ENCODE measurements at places on chromosomes 7 and 10.

- no peak for DNase-seq
- no peak overlapping the region for H3K4me3 ChIP-seq
- no peaks in the 10 kb centered on the region for H3K27me3 ChIP-seq
Measured at GRCh38 chr7:2627258-2628129, 4.3 kb upstream of the TTYH3 start.

DNA sequence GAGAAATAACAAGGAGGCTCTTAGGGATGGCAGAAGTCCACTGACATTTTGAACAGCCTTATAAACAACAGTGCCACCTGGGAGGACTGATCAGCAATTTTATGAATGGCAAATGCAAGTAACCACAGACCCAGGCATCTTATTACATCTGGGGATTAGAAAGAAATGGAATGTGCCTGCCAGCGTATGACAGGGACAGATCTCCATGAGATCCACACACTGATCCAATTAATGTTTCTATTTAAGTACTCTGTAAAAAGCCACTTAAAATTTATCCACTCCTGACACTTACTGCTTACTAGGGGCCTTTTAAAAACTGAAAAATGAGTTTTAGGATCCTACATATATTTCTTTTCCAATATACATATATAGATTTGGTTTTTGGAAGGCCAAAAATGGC lies 28.6 kb downstream of the PARD3 start:
- no peak for DNase-seq
- H3K27ac ChIP-seq = no peak overlapping the region
- H3K36me3 ChIP-seq = no peaks in the 10 kb centered on the region
- H3K4me1 ChIP-seq = peaks cover 65% of the 10 kb centered on the region
- H3K4me3 ChIP-seq = no peak overlapping the region

DNA sequence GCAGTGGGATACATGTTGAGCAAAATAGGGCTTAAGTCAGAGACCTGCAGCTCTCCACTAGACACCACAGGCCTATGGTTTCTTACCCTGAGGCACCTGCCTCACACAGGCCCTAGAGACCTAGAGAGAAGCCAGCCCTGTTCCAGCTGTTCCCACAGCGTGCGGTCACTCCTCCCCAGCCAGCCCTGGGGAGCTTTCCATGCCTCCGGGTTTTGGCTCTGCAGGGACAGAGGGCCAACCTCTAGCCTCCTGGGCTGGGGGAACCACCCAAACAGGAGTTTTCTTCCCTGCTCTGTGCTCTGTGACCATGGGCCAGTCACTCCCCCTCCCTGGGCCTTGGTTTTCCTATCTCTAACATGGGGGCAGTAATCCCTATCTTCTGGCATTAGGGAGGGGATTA lies 33.0 kb downstream of the SH2B2 start:
- no peak overlapping the region for H3K27ac ChIP-seq
- H3K36me3 ChIP-seq = no peaks in the 10 kb centered on the region
- H3K4me1 ChIP-seq = no peaks in the 10 kb centered on the region

- H3K4me1 ChIP-seq = peaks cover 8% of the 10 kb centered on the region
Measured at GRCh38 chr7:71130031-71130679, 1.8 kb upstream of the GALNT17 start.

DNA sequence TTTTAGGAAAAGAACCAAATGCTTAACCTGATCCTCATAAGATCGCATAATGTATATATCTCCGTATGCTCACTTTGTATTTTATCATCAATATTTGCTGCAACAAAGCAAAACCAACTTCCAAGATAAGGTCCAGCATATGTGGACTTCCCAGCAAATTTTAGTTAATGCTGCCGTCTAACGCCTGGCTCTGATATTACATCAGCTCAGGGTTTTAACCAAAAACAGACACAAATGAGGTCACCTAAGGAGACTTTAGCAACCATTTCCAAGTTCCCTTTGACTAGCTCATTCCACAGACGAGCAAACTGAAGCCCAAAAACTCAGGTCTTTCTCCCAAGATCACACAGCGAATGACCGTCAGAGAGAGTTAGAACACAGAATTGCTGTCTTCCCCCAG lies 59.4 kb upstream of the UCN3 start:
- no peaks in the 10 kb centered on the region for H3K27me3 ChIP-seq
- H3K36me3 ChIP-seq = no peaks in the 10 kb centered on the region
- H3K4me3 ChIP-seq = no peak overlapping the region
- DNase-seq = no peak
- H3K4me1 ChIP-seq = no peaks in the 10 kb centered on the region
- no peak overlapping the region for H3K27ac ChIP-seq

- H3K4me1 ChIP-seq = no peaks in the 10 kb centered on the region
- DNase-seq = no peak
- no peak overlapping the region for H3K4me3 ChIP-seq
Measured at GRCh38 chr7:90965211-90965610, 299.0 kb upstream of the FZD1 start.

DNA sequence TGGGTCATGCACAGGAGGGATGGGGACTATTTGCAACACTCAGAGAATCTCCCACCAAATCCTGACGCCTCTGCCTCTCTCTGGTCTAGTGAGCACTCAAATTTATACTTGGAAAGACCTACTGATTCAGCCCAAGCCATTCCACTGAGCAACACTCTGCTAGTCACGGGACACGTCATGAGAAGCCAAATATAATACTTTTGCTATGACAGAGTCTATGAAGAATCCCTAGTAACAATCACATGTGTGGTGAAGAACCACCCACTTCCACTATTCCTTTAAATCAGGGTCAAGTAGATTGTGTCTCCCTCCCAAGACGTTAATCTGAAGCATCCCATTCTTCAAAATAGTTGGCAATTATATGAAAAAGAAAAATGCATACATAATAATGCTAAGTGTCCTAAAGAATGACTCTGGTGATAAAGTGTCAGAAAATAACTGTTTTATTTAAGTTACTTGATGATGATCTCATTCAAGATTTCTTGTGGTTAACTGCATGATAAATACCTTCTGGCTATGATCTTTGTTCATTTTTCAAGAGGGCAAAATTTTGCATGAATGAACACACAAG lies 28.5 kb downstream of the CHCHD3 start:
- H3K27ac ChIP-seq = peak overlapping the region; percentile 43
- DNase-seq = peak; percentile 72
- H3K27me3 ChIP-seq = no peaks in the 10 kb centered on the region
- no peaks in the 10 kb centered on the region for H3K36me3 ChIP-seq
- peaks cover 57% of the 10 kb centered on the region for H3K4me1 ChIP-seq

GRCh38 chr7:47804767-47805545 lies 143.3 kb downstream of the PKD1L1 start:
- no peaks in the 10 kb centered on the region for H3K27me3 ChIP-seq
- no peaks in the 10 kb centered on the region for H3K36me3 ChIP-seq
- peaks cover 13% of the 10 kb centered on the region for H3K4me1 ChIP-seq
- no peak for DNase-seq
- H3K27ac ChIP-seq = no peak overlapping the region

- H3K27ac ChIP-seq = no peak overlapping the region
- H3K4me3 ChIP-seq = no peak overlapping the region
- H3K36me3 ChIP-seq = no peaks in the 10 kb centered on the region
- DNase-seq = no peak
Measured at GRCh38 chr10:131204406-131205152, 106.9 kb downstream of the TCERG1L start.

DNA sequence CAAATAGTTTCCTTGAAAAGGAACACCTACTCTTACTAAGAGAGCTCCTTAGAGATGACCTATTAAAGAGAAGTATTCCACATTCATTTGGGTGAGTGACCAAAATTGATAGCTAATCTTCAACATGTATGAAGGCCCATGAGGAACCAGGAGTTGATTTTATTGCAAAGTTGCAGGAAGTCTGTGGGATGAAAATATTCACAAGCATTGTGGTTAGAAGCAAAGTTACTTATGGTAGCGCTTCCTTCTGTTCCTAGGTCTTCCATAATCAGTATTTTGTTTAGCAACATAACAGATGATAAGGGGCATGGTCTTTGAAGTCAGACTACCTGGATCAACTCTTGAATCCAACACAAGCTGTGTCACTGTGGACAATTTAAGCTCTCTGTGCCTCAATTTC lies 164.5 kb downstream of the DGKB start:
- no peak overlapping the region for H3K4me3 ChIP-seq
- DNase-seq = no peak
- H3K4me1 ChIP-seq = no peaks in the 10 kb centered on the region
- no peak overlapping the region for H3K27ac ChIP-seq
- H3K36me3 ChIP-seq = no peaks in the 10 kb centered on the region

GRCh38 chr10:113111900-113112853 lies 162.1 kb downstream of the TCF7L2 start:
- no peak overlapping the region for H3K4me3 ChIP-seq
- peaks cover 15% of the 10 kb centered on the region for H3K4me1 ChIP-seq
- H3K36me3 ChIP-seq = no peaks in the 10 kb centered on the region

DNA sequence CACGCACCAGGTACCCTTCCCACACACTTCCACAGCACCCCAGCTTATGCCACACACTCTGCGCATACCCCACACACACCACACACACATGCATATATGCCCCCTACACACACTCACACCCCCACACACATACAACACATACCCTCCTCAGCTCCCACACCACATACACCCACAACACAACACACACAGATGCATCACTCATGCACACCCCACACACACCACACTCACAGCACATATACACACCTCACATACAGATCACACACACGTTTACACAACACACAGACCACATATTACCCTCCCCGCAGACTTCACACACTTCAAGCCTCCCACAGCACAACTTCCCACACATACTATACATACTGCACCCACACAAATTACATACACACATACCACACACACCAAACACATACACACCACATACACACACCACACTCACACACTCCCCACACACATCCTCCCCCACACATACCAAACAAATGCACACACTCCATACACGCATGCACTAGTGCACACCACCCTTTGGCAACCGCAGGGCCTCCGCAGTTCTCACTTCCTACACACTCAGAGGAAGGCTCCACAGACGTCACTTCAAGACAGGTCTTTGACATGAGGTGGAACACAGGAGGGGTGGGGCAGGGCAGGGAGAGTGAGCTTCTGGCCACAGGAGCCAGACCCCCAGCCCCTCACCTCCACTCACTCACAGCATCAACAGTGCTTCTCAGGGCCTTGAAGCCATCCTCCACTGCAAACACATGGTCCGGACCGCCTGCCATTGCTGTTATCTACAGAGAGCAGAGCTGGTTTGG lies 18.5 kb upstream of the ANTXRL start:
- H3K4me3 ChIP-seq = no peak overlapping the region
- no peaks in the 10 kb centered on the region for H3K4me1 ChIP-seq
- H3K27me3 ChIP-seq = no peaks in the 10 kb centered on the region
- no peaks in the 10 kb centered on the region for H3K36me3 ChIP-seq
- no peak overlapping the region for H3K27ac ChIP-seq

- no peaks in the 10 kb centered on the region for H3K36me3 ChIP-seq
- DNase-seq = no peak
- no peaks in the 10 kb centered on the region for H3K4me1 ChIP-seq
- H3K4me3 ChIP-seq = no peak overlapping the region
- H3K27ac ChIP-seq = no peak overlapping the region
- no peaks in the 10 kb centered on the region for H3K27me3 ChIP-seq
Measured at GRCh38 chr7:112188257-112188656, 17.9 kb downstream of the DOCK4 start.

DNA sequence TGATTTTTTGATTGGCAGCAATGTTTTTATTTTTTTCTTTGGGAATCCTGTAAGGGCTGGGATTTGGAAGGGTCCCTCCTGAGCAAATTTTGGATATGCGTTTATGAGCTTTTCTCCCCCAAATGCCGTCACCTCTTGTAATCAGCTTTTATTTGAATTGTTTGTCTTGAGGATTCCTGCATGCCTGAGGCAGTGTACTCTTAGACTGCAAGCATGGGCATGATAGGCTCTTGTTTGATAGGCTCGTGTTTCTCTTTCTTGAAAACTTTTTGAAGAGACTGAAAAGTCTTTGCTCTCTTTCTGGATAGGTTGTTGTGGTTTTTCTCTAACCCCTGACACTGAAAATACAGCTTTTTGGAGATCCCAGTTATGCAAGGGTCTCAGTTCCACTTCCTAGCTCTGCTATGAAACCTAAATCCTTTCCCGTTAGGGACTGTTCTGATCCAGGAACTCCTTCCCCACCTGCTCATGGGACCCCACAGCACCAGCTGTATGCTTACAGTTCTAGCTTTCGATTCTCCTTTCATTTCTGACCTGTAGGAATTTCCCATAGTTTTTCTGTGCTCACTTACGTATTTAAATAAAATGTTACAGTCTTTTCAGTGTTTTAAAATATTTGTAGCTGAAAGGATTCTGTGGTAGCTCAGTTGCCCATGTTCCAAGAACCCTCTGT lies 17.2 kb downstream of the TSPAN13 start:
- no peak for DNase-seq
- no peaks in the 10 kb centered on the region for H3K27me3 ChIP-seq
- H3K27ac ChIP-seq = no peak overlapping the region
- no peak overlapping the region for H3K4me3 ChIP-seq
- H3K36me3 ChIP-seq = no peaks in the 10 kb centered on the region
